ENCODE measurements at places on chromosomes 1 and 21.

DNA sequence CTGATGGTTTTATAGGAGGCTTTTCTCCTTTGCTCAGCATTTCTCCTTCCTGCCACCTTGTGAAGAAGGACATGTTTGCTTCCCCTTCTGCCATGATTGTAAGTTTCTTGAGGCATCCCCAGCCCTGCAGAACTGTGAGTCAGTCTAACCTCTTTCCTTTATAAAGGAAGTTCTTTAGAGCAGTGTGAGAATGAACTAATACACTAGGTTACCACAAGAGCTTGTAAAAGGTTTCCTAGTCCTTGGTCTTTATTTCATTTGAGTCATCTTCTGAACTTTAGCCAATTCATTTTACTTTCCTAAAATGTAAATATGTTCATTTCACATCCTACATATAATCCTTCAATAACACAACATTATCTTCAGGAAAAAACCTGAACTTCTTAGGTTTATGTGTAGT lies 365.3 kb downstream of the HHIPL2 start:
- DNase-seq: no peak

DNA sequence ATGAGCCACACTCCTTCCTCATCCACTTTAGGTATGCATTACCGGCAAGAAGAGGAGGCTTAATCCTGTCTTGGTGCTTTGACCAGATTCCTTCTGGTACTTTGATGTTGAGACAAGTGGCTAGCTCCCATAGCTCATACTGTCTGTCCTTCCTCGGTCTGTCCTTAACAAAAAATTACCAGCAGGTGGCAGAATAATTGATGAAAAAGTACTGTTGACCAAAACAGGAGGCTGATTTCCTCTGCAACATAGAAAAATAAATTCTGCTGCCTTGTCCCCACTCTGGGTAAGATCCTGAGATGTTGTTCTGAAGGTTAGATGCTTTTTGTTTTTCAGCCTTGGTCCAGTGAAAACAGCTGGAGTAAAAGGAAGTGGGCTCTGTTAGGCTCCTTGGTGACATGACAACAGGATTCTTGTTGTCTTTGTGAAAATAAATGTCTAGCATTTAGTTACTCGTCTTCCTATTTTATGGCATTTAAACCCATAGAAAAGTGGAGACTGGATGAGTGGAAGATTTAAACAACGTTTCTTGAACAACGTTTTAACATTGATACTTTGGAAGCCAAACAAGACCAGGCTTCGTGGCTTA lies 11.2 kb upstream of the HJV start:
- DNase-seq: no peak

GRCh38 chr1:182587666-182588499 lies 1.2 kb downstream of the RNASEL start:
- DNase-seq: no peak

- DNase-seq: no peak
Observed at GRCh38 chr1:13951793-13952751, 252.1 kb downstream of the PRDM2 start.

DNA sequence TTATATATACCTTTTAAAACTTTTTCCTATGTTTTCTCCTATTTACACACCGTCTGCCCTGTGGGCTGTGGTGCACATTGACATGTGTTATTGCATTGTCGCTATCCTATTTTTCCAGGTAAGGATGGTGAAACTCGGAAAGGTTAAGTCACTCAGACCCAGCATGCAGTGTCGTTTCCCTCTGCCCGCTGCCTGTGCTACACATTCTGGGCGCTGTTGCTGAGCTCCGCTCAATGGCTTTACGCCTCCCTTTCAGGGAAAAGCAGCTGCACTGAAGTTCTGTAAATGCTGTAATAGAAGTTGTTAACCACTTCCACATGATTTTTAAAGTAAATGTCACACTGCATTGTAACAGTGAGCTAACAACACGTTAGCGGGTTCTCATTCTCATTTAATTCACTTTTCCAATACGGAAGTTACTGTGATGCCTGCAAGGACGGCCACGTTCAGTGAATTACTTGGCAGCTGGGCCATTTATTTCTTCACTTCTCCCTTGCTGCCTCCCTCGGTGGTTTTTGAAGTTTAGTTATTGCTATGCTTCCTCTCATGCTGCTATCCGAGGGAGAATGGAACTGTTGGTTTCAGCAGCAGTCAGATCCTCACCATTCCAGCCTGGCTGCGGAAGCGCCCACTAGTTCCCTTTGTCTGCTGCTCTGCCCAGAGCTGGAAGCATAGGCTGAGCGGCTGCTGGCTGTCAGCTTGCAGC lies 288.7 kb downstream of the SPATA17 start:
- DNase-seq: no peak

GRCh38 chr1:19360843-19361610 lies 48.9 kb downstream of the SLC66A1 start:
- DNase-seq: no peak

Data from stimulated activated CD4-positive, alpha-beta T cell treated with anti-CD3 and anti-CD28 coated beads, TNF-alpha, amount 100 ng/mL, for 24 hours (primary cell).